ENCODE measurements at places on chromosomes 13 and 19.

DNA sequence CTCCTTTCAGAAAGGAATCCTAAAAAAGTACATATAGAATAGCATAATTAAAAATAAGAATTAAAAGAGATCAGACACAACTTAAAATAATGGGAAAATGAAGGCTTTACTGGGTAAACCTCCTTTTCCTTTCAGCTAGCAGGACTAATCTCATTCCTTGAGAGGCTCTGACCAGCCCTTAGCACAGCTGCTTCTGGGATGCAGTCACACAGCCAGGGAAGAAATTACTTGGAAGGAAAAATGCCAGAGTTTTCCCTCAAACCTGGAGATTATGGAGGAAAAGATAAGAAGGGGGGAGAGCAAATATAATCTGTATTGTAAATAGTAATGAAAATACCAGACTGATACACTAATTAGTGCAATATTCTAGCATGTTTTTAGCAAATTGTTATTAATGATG lies 91.8 kb downstream of the LRCH1 start:
- DNase-seq = no peak

DNA sequence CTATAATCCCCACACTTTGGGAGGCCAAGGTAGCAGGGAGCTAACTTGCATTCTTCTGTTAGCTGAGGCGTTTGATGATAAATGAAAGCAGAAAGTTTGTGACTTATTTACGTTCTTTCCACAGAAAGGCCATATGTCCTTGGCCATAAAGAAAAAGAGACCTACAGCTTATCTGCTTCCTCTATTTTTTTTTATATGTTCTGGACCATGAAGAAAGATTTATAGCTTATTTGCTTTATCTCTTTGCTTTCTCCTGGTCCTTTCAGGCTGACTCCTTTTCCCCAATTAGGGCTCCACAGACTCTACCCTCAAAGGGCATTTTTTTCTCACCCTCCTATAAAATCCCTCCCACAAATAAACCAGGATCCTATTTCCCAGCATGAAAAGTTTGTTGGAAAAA lies 1.5 kb upstream of the ZNF616 start:
- DNase-seq = no peak

DNA sequence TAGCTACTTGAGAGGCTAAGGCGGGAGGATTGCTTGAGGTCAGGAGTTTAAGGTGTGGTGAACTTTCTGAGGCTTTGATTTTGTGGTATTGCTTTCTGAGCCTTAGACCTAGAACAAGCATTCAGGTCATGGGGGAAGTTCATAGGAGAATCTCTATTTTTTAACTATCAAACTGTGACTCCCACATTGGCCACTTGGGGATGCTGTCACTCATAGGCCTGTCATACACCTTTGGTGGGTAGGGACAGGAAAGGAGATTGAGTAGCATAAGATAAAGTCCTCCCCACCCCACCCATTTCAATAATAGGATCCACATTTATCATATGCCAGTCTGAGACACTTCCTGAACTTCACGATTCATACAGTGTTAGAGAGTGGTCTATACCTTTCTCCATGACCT lies 41.9 kb upstream of the PSG2 start:
- no peak for DNase-seq

GRCh38 chr19:41226874-41227390 lies 7.9 kb downstream of the AXL start:
- DNase-seq = no peak

- no peak for DNase-seq
These were observed 44.5 kb downstream of the VWA8 start for GRCh38 chr13:41916173-41916954.

- no peak for DNase-seq
These were observed 277.6 kb downstream of the SLITRK6 start for GRCh38 chr13:85521657-85522056.

DNA sequence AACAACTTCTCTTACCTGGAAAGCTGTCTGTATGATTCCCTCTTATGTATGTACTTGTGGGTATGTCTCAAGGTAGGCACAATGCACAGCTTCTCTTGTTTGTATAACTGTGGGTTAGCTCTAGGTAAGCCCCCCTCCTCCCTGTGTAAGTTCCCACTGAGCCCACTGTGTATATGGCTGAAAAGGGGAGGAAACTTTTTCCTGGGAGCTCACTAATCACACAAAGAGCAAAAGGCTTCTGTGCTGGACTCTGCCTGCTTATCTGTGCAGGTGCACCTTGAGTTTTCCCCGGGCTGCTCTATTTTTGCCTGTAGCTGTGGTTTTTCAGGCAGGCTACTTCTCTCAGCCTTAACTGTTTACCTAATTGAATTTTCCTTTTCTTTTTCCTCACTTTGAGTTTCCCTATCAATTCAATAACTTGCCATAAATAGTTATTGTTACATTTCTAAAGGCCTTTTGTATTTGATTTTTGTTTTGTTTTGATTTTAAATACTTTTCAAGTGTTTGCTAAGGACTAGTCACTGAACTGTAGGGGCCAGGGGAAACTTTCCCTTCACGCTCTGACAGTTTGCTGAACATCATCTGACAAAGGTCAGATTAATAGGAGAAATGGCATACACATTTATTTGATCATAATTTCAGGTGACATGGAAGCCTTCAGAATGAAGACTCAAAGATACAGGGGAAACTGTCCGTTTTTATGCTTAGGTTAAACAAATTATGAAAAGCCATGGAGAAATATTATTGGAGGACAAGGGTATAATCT lies 423.5 kb upstream of the ATXN8OS start:
- no peak for DNase-seq
